ENCODE measurements at places on chromosomes 7 and 10. TPM values are rescaled to one million over a fixed set of nuclear protein-coding genes. Genes with fewer than 3 reads are reported as not detected.

DNA sequence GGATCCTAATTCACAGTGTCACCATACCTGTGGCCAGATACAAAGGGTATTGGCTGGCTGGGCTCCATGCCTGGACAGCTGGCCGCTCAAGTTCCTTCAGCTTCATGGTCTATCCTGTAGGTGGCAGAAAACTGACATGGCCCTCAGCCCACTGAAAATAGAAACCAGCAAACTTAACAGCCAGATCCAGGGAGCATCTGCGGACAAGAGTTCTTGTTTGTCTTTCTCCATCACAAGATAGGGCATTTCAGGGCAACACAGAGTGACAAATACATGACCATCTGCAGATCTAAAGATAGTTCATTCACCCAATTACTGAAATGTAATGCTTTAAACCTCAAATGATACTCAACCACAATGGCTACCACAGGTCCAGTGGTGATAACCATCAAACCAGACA is 2.8 kb downstream of the SEC31B start:
- no peak for DNase-seq

DNA sequence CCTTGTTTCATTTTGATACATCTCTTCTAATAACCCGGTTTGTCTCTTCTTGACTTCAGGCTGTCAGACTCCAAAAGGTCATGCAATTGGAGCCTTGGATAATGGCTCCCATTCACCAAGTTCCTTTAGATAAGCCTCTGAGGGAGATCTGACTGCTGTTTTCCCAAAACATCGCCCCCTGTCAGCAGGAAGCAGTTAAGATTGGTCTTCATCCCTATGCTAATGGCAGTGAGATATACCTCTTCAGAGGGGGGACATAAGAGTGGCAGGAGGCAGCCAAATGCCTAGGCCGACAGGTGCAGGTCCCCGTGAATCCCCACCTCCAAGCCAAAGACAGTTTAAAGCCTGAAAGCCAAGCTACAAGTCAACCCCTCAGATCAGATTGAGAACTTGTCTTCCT is 144.6 kb downstream of the WDR11 start:
- DNase-seq, result no peak

DNA sequence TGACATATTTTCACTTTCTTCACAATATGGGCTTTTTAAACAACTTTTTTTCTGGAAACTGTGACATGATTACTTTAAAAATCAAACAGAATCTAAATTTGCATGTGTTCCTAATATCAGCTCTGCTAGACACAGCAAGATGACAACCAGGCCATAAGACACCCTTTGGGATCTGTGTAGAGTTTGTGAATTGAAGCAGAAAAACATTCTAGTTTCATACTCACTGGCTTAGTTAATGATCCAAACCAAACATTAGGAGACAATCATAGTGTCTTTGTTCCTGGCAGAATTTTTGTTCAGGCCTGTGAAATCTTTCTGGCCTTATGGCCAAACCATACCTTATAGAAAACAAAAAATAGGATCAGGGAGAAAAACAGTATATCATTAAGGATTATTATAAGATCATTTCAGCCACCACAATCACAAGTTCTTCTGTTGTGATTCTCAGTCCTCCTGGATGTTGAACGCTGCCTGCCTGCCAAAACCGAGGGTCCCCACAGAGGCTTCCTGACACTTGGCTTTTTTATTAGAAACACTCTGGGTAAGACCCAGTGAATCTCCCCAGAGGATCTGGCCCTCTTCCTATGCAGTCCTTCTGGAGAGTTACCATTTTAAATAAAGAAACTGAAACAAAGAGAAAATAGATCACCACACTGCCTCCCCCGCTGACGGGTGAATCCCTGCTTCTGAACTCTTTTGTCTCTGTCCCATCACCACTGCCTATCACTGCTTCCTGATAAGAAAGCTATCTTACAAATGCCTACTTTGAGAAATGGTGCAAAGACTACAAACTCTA is 79.2 kb upstream of the PPP1R3C start:
- no peak for DNase-seq

GRCh38 chr7:132001146-132001545 is 444.7 kb upstream of the PODXL start:
- DNase-seq, result no peak

The CADPS2 gene
- 22.4 TPM for total RNA-seq

- DNase-seq, result no peak
Observed at GRCh38 chr10:75283078-75283670, 47.4 kb upstream of the COMTD1 start.

- DNase-seq, result no peak
Observed at GRCh38 chr10:15053061-15053460, 9.3 kb downstream of the OLAH start.

GRCh38 chr7:28077616-28078015 is 103.0 kb downstream of the JAZF1 start:
- no peak for DNase-seq

GRCh38 chr10:14683256-14683655 is 91.4 kb downstream of the FAM107B start:
- DNase-seq, result no peak

DNA sequence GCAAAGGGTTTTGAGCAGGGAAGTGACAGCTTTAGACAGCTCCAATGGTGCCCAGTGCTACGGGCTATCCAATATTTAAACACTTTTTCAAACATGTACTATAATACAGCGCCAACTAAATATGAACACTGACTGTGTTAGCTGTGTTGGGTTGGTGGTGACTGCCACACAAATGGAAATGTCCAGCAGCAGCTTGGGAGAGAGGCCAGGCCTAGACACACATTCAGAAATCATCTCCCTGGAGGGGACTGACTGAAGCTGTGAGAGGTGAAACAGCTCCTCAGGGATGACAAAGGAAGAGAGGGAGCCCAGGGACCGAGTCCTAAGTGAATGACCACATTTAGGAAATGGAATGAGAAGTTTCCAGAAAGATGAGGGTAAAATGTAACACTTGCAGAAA is 115.8 kb downstream of the UBE2H start:
- DNase-seq, result no peak

The UCMA gene
- total RNA-seq, result not detected

DNA sequence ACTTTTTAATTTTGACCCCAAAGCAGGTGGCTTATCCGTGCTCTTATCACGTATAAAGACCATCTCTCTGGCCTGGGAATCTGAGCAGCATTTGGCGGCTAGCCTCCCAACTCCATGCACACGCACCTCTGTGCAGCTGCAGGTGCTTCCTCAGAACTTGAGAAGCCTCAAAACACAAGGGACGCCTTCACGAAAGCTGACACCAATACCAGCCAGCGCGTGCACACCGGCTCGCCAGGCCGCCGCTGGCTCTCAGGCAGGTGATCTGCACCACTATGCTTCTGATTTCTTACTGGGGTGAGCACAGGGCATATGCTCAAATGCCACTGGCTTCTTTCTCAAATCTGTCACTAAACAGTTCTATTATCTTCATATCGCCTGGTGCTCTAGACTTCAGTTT is 145.0 kb downstream of the PARD3 start:
- no peak for DNase-seq

GRCh38 chr10:34089253-34089652 is 725.8 kb downstream of the PARD3 start:
- DNase-seq, result no peak

The FAM241B gene
- total RNA-seq, result 3.3 TPM
